T-helper 17 cell (primary cell): ENCODE measurements at places on chromosomes 6 and 20.
A peak's percentile ranks its signal among the peaks of the same experiment; 100 is the strongest.

GRCh38 chr20:25061103-25061799 is 3.3 kb upstream of the ACSS1 start:
- peaks cover 25% of the 10 kb centered on the region for H3K4me1 ChIP-seq
- DNase-seq: peak; percentile 1
- no peaks in the 10 kb centered on the region for H3K36me3 ChIP-seq
- H3K27ac ChIP-seq: peak overlapping the region; percentile 87

DNA sequence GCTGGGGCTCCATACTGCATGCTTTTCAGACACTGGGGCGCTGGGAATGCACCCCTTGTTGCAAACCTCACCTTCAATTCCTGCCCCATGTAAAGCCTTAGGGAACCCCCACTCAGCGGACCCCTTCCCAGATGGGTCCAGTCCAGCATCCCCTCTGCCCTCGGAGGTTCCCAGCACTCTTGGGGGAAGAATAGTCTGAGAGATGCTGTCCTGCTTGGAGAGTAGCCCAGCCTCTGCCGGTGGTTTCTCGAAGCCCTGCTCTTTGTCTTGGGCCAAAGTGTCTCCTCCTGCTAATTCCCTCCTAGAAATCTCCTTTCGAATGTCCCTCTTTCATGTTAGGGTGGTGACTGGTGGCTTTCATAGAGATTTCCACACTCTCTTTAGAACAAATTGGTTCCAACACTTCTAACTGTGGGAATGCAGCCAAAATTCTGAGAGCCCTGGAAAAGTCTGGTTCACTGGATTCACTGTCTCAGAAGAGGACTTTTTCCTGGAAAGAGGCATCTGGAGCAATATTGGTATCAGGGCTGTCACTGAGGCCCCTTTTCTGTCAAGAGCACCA is 24.9 kb upstream of the SULF2 start:
- H3K27me3 ChIP-seq: peaks cover 57% of the 10 kb centered on the region
- H3K36me3 ChIP-seq: peaks cover 2% of the 10 kb centered on the region
- no peak overlapping the region for H3K27ac ChIP-seq
- H3K4me1 ChIP-seq: no peaks in the 10 kb centered on the region
- no peak overlapping the region for H3K4me3 ChIP-seq
- DNase-seq: no peak

DNA sequence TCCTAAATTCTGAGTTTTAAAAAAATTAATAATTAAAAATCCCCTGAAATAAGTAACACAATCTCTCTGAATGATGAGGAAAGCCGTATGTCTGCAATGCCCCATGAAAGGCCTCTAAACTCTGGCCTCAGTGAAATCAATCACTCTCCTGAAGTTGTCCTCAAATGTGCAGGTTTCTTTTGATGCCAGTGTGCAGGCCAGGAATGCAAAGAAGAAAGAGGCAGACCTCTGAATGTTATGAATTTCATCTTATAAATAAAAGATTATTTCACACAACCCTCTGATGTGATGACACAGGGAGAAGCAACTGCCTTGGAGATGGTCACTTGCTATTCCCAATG is 121.8 kb downstream of the TBXT start:
- H3K27ac ChIP-seq: no peak overlapping the region
- no peaks in the 10 kb centered on the region for H3K4me1 ChIP-seq
- no peak overlapping the region for H3K4me3 ChIP-seq
- H3K36me3 ChIP-seq: no peaks in the 10 kb centered on the region

- H3K27ac ChIP-seq: no peak overlapping the region
- peaks cover 9% of the 10 kb centered on the region for H3K27me3 ChIP-seq
- peaks cover 2% of the 10 kb centered on the region for H3K4me1 ChIP-seq
- no peak for DNase-seq
- H3K4me3 ChIP-seq: no peak overlapping the region
- H3K36me3 ChIP-seq: no peaks in the 10 kb centered on the region
These were observed 39.6 kb upstream of the GFOD1 start for GRCh38 chr6:13526727-13527670.

- peaks cover 4% of the 10 kb centered on the region for H3K36me3 ChIP-seq
- no peaks in the 10 kb centered on the region for H3K27me3 ChIP-seq
- H3K4me1 ChIP-seq: peaks cover 32% of the 10 kb centered on the region
- peak overlapping the region; percentile 34 for H3K27ac ChIP-seq
- no peak for DNase-seq
These were observed 46.7 kb downstream of the RNGTT start for GRCh38 chr6:88916615-88917208.

DNA sequence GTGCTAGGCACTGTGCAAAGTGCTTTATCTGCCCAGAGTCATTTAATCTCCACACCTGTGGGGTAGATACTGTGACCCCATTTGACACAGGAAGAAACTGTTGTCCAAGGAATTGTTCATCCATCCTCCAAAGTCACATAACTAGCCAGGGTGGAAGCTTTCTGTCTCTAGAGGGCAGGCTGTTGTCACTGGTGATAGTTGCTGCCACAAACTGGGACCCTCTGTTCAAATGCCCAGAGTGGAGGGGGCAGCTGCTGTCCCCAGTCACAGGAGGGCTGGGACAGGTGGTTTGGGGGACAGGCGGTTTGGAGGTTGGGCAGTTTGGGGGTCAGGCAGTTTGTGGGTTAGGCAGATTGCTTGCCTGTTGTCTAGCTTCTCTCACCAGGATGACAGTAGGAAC is 16.1 kb upstream of the TMEM242 start:
- no peak for DNase-seq
- no peak overlapping the region for H3K4me3 ChIP-seq
- peaks cover 53% of the 10 kb centered on the region for H3K27me3 ChIP-seq
- no peaks in the 10 kb centered on the region for H3K36me3 ChIP-seq
- peaks cover 2% of the 10 kb centered on the region for H3K4me1 ChIP-seq

DNA sequence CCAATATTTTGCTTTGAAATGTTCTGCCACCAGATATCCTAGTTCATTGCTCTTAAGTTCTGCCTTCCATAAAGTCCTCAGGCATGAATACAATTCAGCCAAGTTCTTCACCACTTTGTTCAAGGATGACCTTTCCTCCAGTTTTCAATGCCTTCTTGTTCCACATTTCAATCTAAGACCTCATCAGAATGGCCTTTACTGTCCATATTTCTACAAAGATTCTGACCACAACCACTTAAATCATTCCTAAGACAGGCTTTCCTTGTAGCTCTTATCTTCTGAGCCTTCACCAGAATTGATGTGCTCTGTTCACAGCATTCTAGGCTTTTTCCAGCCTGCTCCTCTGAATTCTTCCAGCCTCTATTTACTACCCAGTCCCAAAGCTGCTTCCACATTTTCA is 319.0 kb downstream of the HACE1 start:
- no peak overlapping the region for H3K4me3 ChIP-seq
- no peak for DNase-seq
- H3K4me1 ChIP-seq: peaks cover 5% of the 10 kb centered on the region
- H3K27ac ChIP-seq: no peak overlapping the region
- H3K27me3 ChIP-seq: peaks cover 30% of the 10 kb centered on the region
- H3K36me3 ChIP-seq: peaks cover 4% of the 10 kb centered on the region

DNA sequence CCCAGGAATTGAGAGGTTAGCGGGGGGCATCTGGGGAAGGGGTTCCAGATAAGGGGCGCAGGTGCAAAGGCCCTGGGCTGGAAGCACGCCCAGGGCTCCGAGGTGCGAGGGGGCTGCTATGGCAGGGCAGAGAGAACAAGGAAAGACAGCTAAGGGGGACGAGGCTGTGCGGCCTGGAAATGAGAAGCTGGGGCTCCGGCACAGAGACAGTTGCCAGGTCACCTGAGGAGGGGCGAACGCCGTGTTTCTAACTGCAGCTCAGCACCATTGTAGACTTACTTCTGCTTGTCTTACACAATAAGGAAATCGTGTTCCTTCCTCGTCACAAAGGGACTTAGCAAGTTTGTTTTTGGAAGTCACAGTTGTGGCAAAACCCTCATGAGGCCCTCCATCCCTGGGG is 68.9 kb upstream of the TBXT start:
- peaks cover 2% of the 10 kb centered on the region for H3K4me1 ChIP-seq
- no peaks in the 10 kb centered on the region for H3K36me3 ChIP-seq
- no peak for DNase-seq

- H3K27me3 ChIP-seq: peaks cover under 1% of the 10 kb centered on the region
- H3K27ac ChIP-seq: no peak overlapping the region
- H3K36me3 ChIP-seq: no peaks in the 10 kb centered on the region
- no peak overlapping the region for H3K4me3 ChIP-seq
These were observed 143.3 kb downstream of the PRL start for GRCh38 chr6:22153384-22154158.

DNA sequence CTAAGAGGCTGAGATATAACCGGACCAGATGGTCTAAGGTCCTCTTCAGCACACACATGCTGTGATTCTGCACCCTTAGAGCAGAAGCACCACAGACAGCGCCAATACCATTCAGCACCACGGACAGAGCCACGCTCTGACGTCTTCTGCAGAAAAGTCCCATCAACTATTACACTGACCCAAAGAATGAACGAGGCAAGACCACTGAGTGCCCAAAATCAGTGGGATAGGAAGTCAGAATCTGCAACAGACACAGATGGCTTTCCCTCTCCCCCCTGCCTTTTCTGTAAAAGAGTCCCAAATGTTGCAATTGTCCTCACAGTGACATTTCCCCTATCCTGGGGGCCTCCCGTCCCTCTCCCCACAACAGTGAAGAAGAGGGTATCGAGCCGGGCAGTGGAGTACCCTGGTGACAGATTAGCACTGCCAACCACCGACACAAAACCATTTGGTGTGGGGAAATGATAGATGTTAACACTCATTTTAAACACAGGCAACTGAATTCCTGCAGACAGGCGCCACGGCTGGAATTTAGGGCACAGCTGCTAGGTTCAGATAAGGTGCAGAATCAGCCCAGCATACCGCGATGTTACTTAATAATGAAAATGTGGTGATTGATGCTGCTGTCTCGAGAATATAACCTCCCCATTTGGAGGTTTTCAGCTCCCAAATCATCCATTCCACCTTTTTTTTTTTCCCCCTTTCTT is 66.6 kb upstream of the CTNNBL1 start:
- no peaks in the 10 kb centered on the region for H3K36me3 ChIP-seq
- DNase-seq: no peak
- H3K27ac ChIP-seq: no peak overlapping the region
- H3K27me3 ChIP-seq: peaks cover 73% of the 10 kb centered on the region

GRCh38 chr6:29665942-29666825 is 9.3 kb downstream of the MOG start:
- no peak overlapping the region for H3K4me3 ChIP-seq
- no peak for DNase-seq
- no peaks in the 10 kb centered on the region for H3K36me3 ChIP-seq
- H3K4me1 ChIP-seq: no peaks in the 10 kb centered on the region
- H3K27me3 ChIP-seq: peaks cover 42% of the 10 kb centered on the region

DNA sequence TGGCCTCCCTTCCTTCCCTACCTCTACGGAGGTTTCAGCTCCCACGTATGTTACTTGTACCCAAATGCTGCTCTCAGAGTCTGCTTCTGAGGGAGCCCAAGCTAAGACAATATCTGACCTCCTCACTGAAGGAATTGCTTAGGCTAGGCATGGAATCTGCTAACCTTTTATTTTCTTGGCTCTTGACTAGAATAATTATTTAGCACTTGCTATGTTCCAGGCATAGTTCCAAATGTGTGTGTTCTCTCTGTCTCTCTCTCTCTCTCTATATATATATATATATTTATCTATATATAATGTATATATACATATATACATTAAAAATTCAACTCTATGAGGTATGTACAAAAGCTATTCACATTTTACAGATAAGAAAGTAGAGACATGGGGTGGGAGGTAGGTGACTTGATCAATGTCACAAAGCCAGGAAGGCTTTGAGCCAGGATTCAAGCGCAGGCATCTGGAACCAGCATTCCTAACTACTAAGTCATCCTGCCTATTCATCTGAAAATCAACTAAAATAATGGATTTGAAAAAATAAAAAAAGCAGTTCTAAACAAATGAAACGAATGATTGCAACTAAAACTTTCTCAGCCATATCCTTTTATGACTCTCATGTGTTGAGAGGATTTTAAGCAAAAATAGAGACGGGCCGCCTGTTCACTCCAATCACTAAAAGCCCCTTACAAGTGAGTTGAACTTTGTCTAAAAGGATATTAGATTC is 189.7 kb upstream of the JAG1 start:
- no peaks in the 10 kb centered on the region for H3K4me1 ChIP-seq
- DNase-seq: no peak
- no peaks in the 10 kb centered on the region for H3K36me3 ChIP-seq
- no peaks in the 10 kb centered on the region for H3K27me3 ChIP-seq
- no peak overlapping the region for H3K27ac ChIP-seq

DNA sequence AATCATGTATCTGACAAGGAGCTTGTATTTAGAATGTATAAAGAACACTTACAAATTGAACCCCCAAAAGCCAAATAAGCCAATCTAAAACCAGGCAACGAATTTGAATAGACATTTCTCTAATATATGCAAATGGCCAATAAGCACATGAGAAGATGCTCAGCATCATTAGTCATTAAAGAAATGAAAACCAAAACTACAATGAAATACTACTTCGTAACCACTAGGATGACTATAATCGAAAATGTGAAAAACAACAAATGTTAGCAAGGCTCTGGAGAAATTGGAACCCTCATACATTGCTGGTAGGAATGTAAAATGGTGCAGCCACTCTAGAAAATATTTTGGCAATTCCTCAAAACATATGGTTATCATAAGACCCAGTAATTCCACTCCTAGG is 105.8 kb upstream of the TOP1 start:
- H3K4me1 ChIP-seq: no peaks in the 10 kb centered on the region
- H3K36me3 ChIP-seq: no peaks in the 10 kb centered on the region
- H3K27ac ChIP-seq: no peak overlapping the region
- DNase-seq: no peak
- H3K27me3 ChIP-seq: peaks cover 6% of the 10 kb centered on the region

DNA sequence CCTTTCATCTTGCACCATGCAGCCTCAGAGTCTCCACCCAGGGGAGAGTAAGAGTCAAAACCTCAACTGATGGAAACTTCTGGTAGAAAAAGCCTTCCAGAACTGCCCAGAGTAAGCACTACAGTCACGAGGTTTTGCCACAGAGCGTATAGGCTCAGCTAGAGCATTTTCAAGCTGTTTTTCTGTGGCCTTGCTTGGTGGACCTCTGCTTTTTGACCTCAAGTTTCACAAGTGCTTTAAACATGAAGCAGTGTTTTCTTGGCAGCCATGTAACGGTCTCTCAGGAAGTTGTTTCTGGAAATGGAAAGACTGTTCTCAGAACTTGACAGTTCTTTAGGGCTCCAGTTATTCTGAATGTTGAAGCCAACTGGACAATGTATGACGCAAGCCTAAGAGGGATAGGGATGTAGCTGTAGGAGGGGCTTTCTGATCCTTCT is 146.5 kb downstream of the ZDHHC14 start:
- peaks cover 18% of the 10 kb centered on the region for H3K4me1 ChIP-seq
- no peak for DNase-seq
- peak overlapping the region; percentile 24 for H3K27ac ChIP-seq
- H3K27me3 ChIP-seq: no peaks in the 10 kb centered on the region
- no peaks in the 10 kb centered on the region for H3K36me3 ChIP-seq
- H3K4me3 ChIP-seq: no peak overlapping the region

GRCh38 chr6:3356056-3356823 is 97.5 kb downstream of the PSMG4 start:
- peak; percentile 47 for DNase-seq
- H3K4me3 ChIP-seq: peak overlapping the region; percentile 93
- H3K36me3 ChIP-seq: peaks cover 7% of the 10 kb centered on the region
